ENCODE measurements at places on chromosomes 1 and 21. TPM values are rescaled to one million over a fixed set of nuclear protein-coding genes. Genes with fewer than 3 reads are reported as not detected.
A peak's percentile ranks its signal among the peaks of the same experiment; 100 is the strongest.

- DNase-seq = no peak
Observed at GRCh38 chr1:112800289-112800688, 85.2 kb upstream of the PPM1J start.

DNA sequence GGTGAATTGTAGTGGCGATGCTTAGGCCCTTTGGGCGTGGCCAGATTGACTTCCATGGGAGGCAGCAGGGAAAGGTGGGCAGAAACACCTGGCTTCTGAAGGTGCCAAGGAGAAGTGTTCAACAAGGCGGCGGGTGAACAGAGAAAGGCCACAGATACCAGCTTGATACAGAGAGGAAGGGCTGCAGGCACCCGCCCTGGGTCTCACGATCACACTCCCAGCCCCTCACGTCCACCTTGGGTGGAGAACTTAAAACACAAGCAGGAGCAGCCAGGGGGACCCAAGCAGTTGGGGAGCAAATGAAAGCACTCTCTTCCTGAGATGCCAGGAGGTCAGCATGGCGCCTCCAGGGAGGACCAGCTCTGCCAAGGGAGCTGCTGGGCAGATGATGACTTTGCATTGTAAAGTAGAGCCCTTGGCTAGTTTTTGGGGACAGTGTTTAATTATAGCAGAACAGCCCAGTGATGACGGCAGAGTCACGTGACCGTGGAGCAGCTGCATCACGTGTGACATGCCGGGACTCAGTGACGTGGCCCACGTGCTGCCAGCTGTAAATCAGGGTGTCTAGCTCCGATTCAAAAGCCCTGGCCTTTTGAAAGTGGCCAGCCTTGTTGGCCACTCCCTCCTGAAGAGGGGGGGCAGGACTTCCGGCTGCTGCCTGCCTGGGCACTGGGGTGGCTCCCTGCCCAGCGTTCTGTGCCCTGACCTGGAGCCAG, 19.0 kb downstream of the SLC37A1 start:
- DNase-seq = peak; percentile 84

Gene C1orf56
- 0.25 TPM for total RNA-seq

Gene BSND
- not detected for total RNA-seq
